ENCODE measurements at places on chromosomes 2 and 18.

GRCh38 chr2:220127876-220128275 lies 500.4 kb downstream of the SLC4A3 start:
- DNase-seq = no peak

DNA sequence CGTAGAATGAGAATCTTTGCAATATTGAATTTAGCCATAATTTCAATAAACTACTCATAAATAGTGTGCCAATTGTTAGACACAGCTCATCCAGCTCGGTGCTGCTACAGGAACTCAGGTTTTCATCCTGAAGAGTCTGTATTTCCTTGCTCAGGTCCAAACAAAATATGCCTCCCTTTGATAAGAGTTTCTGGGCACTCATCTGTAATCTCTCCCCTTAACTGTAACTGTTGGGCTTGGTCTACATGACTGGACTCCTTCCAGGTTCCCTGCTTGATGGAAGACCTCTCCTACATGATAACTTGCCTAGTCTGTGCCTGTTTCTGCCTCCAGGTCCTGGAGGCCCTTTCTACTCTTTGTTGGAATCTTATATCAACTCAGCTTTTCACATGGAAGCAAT lies 57.9 kb downstream of the GCA start:
- no peak for DNase-seq

- DNase-seq = peak; percentile 52
Measured at GRCh38 chr2:151908204-151908882, 80.1 kb upstream of the ARL5A start.

DNA sequence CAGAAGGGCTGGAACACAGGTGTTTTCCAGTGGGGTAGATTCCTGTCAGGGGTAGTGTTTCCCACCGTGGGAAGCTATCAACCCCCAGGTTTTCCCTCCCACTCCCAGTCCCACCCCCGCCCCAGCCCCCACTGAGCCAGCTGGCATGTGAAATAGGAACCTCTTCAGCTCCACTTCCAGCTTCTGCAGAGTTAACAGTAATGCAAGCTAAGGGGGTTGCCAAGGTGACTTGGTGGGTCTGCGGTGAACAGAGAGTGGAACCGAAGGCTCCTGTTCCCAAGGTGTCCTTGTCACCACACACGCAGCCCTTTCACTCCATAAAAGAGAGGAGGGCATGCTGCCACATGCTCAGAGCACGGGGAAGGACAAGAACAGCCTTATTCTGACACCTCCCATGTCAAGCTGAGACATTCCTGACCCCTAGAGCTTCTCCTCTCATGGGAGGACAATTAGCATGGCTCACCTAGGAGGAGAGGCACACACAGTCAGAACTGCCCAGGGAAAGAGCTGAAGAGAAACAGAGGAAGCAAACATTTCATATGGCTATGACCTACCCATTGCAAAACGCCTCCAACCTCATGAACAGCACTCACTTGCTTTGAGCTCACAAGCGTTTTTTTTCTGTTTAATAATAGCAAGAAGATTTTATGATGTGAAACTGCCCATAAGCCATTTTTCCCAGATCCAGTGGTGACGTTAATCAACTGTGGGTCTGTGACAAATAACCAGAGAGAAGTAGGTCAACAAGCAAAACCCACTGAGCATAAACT lies 39.8 kb upstream of the TBC1D8 start:
- DNase-seq = no peak

DNA sequence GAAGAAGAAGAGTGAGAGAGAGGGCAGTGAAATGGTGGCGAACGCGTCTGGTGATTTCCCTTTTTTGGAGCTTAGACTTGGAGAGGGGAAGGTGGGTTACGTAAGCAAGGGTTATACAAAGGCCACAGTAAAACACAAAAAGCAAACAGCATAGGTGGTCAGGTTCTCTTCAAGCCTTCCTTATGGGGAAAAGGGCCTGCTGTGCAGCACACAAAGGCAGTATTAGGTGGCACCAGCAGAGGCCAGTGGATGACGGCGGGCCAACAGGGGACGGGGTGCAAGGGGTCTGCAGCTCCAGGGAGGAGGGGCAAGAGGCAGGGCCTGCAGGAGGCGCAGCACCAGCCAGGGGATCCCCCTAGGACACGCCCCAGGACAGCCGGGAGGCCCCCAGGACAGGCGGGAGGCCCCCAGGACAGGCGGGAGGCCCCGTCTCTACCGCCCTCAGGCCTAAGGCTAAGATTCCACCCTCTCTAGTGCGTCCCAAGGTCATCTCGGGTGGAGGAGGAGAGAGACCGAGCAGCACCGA lies 32.6 kb upstream of the NPC1 start:
- DNase-seq = no peak

DNA sequence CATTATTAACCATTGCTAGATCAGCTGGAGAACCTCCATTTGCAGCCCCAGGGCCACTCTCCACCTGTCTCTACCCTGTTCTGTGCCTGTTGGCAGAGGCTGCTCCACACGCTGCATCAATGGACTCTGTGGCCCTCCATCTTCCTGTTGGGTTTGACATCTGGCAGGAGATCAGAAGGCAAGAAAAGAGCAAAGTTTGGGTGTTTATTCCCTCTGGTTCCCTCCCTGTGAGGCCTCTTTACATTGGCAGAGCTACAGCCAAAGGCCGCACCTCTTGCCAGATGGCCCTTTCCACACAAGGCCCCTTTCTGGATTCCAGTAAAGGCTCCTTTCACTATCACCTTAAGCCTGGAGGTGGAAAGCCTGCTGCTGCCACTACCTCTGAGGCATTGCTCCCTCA lies 110.9 kb upstream of the RND3 start:
- DNase-seq = no peak

DNA sequence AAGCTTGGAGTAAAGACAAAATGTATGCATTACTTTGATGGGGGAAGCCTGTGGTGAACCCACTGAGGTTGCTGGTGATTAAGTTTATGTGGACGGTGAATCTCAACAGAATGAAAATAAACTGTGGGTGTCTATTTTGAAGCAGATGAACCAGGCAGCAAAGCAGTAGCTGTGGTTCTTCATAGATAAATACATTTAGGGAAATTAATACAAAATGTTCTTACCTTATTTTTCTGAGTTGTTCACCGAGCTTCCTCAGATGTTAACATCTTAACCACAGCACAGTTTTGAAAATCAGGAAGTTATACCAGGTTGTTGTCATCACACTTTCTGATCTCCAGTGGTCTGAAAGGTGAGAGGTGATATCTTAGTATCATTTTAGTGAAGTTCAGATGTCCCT lies 53.9 kb downstream of the NCK2 start:
- DNase-seq = no peak

DNA sequence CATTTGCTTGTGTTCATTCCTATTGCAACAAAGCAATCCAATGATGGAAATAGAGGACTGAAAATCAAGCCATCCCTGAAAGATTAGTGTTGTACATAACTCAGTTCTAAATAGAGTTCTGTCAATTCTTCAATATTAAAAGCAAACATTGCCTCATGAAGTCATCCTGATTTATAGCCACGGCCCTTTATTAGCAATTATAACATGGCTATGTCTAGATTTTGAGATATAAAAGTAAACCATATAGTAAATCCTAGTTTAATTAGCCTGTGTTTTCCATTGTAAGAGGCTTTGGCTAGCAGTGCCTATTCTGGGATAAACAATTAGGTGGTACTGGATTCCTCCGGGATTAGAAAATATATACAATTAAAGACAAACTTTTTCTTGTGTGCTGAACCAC lies 33.2 kb upstream of the VIT start:
- no peak for DNase-seq

- no peak for DNase-seq
Measured at GRCh38 chr2:151996243-151997003, 102.4 kb downstream of the CACNB4 start.

DNA sequence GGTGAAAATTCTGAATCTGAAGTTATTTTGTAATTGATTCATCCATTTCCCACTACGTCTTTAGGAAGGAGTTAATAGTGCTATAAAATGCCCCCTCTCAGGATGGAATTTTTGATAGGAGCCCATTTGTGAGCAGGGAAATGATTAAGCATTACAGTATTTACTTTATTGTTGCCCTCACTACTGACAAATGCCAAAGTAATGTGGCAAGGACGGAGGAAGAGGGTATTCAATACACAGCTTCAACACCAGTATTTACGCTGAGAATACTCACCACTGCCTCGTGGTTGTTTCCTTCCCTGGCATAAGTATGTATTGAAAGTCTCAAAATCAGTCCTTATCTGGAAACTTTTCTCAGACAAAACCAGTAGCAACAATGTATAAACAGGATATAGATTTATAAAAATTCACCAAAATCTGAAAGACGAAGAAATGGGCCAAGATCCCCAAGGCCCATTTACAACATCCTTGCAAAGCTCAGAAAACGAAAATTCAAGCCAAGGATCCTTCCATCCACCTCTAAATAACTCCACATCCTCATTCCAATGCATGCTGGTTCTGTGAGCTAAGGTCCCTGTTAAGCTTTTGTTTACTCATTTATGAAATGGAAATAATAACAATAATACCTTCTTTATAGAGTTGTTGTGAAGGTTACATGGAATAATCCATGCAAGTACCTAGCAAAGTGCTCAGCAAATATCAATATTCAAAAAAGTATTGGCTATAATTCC lies 29.3 kb downstream of the FEZ2 start:
- DNase-seq = peak; percentile 95

- no peak for DNase-seq
Measured at GRCh38 chr2:10533811-10534321, 85.7 kb upstream of the ODC1 start.

DNA sequence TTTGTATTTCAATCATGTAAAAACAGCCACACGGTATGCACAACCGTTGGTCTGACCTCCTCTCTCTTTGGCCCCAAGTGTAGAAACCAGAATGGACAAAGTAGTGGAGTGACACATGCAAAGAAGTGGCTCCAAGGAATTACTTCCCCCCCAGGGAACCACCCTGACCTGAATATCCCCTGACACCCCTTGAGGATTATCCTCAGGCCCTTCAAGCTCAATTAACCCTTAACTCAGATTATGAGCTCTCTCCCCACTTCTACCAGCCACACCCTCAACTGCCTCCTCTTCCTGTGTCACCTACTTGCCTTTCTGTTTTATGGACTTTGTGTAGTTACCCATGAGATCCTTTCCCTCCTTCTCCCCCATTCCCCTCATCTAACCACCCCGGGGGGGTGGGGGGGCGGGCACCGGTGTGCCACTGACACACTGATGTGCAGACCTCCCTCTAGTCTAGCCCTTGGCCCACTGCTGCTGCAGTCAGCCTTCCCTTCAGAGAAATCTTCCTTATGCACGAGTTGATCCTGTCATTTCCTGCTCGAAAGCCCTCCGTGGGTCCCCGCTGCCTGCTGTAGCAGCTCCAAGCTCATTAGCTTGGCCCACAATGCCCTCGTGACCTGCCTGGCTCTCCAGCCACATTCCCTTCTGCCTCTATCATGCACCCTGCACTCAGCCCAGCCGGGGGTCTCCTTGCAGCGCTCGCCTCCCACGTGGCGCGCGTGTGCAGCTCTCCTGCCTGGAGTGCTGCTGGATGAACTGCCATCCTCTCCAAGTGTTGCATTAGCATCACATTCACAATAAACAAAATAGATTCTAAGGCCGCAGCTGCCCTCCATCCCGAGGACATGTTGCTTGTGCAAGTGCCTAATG lies 40.1 kb upstream of the TMEM177 start:
- DNase-seq = no peak

DNA sequence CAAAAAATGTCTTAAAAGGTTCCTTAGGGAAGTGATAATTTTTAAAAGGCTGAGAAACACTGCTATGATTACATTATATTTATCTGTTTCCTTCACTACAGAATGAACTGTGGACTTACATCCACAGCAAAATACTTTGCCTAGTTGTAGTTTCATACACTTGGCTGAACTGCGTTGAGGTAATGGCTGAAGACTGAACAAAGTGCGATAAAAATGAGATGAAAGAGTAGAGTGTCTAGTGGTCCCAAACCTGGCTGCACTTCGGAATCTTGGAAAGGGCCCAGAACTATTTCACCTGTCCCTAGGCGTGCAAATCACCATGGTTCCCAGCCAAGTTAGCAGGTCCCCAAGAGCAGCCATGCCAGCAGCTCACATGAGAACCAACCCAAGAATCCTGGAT lies 18.2 kb upstream of the IHH start:
- no peak for DNase-seq

DNA sequence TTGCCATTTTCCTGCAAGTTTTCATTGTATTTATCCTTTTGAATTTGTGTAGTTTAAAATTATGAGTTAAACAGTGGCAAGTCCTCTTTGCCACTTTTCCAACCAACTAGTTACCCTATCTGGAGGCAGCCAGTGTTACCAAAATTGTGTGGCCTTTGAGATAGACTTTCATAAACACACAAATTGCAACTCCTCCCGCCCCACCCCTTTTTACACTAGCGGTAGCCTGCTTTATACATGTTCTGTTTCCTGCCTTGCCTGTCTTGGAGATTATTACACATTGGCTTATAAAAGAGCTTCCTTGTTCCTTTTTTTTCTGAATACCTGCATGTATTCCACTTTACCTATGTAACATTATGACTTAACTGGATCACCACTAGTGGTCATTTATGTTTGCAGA lies 56.5 kb downstream of the RPIA start:
- no peak for DNase-seq

DNA sequence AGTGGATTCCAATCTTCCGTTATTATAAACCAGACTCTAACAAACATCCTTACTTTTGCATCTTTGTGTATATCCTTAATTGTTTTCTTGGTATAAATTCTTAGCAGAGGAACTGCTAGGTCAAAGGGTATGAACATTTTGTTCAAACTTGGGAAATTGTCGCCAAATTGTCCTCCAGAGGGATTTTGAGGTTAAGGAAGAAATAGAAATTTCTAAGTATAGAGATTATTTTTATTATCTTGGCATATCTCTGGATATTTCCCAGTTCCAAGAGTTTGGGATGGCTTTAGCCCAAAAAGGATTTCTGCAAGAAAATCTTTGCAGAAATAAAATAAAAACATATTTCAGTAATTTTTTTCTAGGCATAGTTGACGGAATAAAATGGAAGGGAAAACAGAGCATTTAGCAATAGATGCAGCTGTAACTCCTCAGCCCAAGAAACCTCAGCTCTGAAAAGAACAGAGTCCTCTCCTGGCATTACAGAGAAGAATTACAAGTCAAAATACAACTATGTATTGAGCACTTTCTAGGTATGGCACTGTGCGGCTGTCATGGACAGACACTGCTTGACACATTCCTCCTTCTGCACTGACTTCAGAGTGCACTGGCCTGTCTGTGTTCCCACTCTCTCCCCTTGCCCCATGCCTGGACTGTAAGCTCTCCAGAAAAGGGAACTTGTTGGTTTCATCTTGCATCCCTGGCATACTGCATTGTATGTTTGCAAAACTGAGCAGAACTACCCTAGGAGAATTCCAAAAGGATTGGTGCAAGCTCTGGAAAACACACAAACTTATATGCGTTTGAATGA lies 117.3 kb upstream of the STON1 start:
- DNase-seq = no peak

DNA sequence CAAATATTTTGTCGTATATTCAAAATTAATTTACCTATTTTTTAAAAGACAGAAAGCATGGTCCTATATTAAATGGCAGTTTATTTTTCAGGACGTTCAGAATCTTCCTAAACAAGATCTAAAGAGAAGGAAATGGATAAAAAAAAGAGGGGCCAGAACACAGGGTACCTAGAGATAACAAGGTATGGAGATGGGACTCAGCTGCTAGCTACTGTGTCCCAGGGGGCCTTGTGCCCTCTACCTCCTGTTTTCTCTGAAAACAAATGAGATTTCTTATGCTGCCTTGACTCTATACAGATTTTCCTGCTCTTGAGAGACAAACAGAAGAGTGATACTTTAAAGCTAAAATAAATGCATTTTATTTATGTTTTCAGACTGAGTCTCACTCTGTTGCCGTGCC lies 9.3 kb downstream of the PRKD3 start:
- no peak for DNase-seq

All from endothelial cell of umbilical vein (primary cell).